Body of pancreas (tissue), 4 donors: ENCODE measurements at places on chromosomes 5 and 9. TPM values are rescaled to one million over a fixed set of nuclear protein-coding genes. Genes with fewer than 3 reads are reported as not detected.

- no peak for DNase-seq
Observed at GRCh38 chr9:16591092-16591491, 279.4 kb downstream of the BNC2 start.

DNA sequence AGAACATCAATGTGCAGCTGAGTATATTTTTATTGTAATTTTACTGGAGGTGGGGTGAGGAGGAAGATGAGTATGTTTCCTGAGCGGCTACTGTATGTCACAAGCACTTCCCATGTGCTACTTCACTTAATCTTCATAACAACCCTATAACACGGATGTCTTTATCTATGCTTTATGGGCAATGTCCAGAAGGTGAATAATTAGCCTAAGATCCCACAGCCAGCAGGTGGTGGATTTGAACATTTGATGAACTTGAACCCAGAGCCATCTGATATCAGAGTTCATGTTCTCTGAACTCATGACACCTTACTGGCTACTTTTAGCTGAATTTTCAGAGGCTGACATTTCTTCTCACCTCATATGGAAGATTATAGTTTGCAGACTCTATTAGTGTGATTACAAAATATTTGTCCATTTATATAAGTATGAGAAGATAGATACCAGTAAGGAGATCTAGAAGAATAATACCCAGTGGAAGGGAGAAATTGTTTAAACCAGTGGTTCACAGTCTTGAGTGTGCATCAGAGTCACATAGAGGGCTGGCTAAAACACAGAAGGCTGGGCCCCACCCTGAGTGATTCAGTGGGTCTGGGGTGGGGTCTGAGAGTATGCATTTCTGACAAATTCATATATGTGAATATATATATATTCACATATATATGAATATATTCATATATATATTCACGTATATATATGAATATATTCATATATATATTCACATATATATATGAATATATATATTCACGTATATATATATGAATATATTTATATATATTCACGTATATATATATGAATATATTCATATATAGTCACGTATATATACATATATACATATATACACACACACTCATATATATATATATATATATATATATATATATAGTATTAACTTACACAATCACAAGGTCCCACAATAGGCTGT, 164.4 kb upstream of the NR3C1 start:
- DNase-seq = no peak

GRCh38 chr5:170393235-170393634, 4.1 kb upstream of the KCNMB1 start:
- DNase-seq = peak; percentile 24

SPINK14 gene
- total RNA-seq = not detected

DNA sequence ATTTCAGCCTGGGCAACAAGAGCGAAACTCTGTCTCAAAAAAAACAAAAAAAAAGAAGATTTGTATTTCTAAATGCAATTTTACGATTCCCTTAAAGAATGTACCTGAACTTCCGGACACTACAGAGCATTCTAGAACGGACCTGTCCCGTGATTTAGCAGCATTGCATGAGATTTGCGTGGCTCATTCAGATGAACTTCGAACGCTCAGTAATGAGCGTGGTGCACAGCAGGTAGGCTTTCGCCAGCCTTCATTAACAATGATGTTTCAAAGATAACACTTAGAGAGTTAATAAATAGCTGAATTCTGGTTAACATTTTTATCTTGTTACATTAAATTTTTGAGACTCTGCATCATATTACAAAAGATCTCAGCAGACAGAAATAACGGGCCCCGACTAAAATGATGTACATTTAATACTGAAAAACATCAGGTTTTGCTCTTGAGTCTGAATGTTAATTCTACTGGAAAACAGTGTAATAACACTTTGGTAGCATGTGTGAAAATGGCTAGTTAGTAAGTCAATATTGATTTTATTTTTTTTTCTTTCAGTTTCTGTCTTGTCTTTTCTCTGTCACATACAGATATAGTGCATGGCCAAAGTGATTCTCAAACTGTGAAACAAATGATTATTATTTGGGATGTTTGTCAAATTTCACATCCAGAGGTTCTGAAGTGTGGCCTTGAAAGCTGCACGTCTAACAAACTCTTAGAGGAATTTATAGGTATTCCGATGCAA, 23.3 kb downstream of the CCNH start:
- DNase-seq = no peak
